ENCODE measurements at places on chromosomes 11 and 22.

GRCh38 chr22:11598492-11599440, 3929.2 kb upstream of the OR11H1 start:
- no peak for DNase-seq

DNA sequence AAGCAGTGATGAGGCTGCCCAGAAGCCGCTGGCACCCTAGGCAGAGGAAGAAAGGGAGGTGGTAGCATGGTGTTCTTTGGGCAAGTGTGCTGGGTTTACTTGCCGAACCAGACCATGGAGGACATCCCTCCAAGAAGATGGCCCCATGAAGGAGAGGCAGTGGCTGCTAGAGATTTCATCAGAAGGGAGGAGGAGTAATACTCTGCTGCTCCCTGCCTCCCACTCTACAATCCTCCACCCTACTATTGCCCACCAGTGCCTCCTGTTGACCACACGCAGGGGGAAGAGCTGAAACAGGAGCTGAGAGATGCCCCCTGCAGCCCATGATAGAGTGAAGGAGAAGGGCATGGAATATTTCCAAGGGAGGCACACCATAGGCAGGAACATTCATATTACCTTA, 51.0 kb upstream of the PRSS23 start:
- DNase-seq: no peak

GRCh38 chr11:34564807-34565241, 51.2 kb upstream of the ELF5 start:
- DNase-seq: peak; percentile 32

DNA sequence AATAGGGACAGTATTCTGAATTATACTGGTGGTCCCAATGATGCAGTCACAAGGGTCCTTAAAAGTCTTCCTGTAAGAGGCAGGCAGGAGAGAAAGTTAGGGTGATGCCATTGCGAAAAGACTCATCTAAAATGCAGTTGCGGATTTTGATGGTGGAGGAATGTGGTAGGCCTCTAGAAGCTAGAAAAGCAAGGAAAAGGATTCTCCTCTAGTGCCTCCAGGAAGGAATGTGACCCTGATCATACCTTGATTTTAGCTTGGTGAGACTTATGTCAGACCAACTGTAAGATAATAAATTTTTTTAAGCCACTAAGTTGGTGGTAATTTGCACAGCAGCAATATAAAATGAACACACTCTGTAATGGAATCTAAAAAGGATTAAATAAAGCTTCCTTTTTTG, 33.8 kb downstream of the CHORDC1 start:
- no peak for DNase-seq

GRCh38 chr11:12088047-12088481, 22.3 kb upstream of the MICAL2 start:
- peak; percentile 74 for DNase-seq

DNA sequence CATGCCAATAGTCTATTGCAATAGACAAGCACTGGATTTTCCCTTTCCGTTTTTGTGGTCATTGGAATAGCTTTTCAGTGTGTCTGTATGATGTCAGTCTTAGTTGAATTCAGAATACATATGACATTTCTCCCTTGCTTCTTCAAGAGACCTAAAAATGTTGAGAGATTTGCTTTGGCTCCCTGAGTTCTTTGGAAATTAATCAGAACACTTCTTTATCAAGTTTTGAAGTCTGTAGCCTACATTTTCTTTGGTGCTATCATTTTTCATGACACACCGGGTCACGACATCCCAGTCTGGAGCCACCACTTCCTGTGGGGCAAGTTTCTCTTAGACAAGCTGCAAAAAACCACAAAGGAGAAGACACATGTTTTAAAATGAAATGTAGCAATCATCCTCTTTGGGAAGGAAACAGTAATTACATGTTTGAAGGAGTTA, 847.1 kb downstream of the OPCML start:
- no peak for DNase-seq

- DNase-seq: peak; percentile 75
These were observed 12.0 kb downstream of the OR5B21 start for GRCh38 chr11:58495906-58496305.

DNA sequence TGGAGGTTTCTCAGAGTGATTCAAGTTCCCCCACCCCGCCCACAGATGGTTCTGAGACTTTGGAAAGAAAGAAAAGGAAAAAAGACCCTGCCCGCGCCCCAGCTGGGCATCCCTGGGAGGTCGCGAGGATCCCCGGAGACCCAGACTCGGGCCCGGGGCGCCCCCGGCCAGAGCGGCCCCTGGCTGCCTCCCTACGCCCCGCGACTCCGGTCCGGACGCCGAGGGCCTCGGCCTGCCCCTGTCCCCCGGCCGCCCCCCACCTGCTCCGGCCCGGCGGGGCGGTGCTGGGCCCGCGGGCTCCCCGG, 2.3 kb upstream of the AIFM3 start:
- no peak for DNase-seq

DNA sequence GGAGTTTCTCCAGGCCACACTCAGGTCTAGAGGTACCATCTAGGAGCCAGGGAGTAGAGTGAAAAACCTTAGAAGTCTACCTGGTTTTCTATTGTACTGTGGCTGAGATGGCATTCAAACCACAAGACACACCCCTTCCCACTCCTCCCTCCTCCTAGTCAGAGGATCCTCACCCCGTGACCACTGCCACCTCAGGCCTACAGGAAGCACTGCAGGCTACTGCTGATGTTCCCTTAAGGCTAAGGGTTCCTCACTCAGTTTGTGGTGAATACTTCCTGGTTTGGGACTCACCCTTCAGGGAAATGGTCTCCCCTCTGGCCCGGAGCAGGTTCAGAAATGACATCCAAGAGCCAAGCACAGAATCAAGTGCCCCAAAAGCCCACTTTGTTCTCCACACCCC, 1293.9 kb downstream of the JRKL start:
- no peak for DNase-seq

All from G401 (cell line).